CD4-positive, alpha-beta T cell treated with Interleukin-15 for 4 hours (primary cell): ENCODE measurements at places on chromosomes 12 and 14.

GRCh38 chr12:95784286-95784685, 6.3 kb downstream of the NTN4 start:
- no peak for DNase-seq

DNA sequence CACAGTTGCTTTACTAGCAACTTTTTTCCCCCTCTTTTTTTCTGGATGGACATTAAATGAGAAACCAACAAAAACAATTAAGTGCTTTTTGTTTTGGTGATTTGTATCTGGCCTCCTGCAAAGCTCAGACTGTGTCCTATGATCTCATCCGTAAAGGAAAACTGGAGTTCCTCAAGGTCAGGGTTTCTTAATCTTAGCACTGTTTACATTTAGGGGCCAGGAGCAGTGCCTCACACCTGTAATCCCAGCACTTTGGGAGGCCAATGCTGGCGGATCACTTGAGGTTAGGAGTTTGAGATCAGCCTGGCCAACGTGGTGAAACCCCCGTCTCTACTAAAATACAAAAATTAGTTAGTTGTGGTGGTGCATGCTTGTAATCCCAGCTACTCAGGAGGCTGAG, 28.0 kb downstream of the ENTPD5 start:
- no peak for DNase-seq

DNA sequence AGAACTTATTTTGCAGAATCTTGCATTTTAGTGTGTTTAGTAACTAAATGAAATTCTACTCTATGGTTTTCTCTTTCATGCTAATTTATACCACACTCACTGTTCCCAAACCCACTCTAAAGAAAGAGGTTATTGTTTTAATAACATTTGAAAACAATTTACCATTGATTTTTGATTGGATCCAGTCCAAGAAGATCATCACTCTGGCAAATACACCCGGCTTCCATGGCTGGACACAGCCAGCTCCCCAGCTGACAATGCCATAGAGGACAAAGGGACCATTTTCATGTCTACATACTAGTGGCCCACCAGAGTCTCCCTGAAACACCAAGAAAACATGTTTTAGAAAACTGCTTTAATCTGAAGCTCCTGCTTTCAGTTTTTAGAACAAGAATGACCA, 42.4 kb downstream of the OVCH1 start:
- no peak for DNase-seq

- DNase-seq, result no peak
Measured at GRCh38 chr12:14280921-14281320, 84.6 kb upstream of the ATF7IP start.

GRCh38 chr12:20210621-20211215, 157.6 kb upstream of the PDE3A start:
- no peak for DNase-seq

GRCh38 chr14:102592763-102593060, 263 bp downstream of the RCOR1 start:
- no peak for DNase-seq

- DNase-seq, result no peak
Measured at GRCh38 chr12:101459642-101460346, 15.3 kb upstream of the SPIC start.

GRCh38 chr12:76137606-76138005, 53.1 kb upstream of the NAP1L1 start:
- DNase-seq, result no peak

GRCh38 chr12:77795699-77796098, 35.0 kb upstream of the NAV3 start:
- DNase-seq, result no peak

DNA sequence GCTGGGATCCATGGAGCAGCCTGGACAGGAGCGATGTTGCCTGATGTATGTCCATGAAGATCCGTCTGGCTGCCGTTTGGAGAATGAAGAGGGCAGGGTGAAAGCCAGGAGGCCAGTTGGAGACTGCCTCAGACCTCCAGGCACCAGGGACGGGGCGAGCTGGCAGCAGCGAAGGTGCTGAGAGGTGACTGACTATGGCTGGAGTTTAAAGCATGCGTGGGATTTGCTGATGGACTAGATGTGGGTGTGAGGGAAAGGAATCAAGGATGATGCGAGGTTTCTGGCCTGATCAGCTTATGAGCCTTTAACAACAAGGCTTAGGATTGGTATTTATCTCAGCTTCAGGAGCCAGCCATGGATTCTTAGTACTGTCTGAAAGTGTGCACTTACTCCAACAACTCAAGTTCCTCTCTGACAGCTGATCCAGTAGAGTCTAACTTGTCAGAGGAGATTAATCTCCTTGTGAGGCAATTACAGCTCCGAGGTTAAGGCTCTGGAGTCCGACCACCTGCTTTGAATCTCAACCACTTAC, 49.4 kb downstream of the DYNC1H1 start:
- DNase-seq, result no peak

- DNase-seq, result no peak
Measured at GRCh38 chr12:95882080-95882479, 23.3 kb downstream of the SNRPF start.

DNA sequence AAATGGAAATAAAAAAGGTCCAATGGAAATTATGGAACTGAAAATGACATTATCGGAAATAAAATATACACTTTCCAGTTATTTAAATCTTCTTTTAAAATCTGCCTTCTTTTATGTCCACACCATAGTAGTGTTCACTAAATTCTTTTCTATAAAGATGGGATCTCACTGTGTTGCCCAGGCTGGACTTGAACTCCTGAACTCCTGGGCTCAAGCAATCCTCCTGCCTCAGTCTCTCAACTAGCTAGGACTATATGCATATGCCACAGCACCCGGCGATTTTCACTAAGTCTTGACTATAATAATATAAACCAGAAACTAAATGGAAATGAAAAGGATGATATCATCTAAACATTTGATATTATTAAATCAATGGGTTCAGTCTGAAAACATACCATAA, 188.4 kb downstream of the MED13L start:
- no peak for DNase-seq

- DNase-seq, result no peak
Measured at GRCh38 chr14:55328317-55328716, 57.1 kb downstream of the FBXO34 start.

DNA sequence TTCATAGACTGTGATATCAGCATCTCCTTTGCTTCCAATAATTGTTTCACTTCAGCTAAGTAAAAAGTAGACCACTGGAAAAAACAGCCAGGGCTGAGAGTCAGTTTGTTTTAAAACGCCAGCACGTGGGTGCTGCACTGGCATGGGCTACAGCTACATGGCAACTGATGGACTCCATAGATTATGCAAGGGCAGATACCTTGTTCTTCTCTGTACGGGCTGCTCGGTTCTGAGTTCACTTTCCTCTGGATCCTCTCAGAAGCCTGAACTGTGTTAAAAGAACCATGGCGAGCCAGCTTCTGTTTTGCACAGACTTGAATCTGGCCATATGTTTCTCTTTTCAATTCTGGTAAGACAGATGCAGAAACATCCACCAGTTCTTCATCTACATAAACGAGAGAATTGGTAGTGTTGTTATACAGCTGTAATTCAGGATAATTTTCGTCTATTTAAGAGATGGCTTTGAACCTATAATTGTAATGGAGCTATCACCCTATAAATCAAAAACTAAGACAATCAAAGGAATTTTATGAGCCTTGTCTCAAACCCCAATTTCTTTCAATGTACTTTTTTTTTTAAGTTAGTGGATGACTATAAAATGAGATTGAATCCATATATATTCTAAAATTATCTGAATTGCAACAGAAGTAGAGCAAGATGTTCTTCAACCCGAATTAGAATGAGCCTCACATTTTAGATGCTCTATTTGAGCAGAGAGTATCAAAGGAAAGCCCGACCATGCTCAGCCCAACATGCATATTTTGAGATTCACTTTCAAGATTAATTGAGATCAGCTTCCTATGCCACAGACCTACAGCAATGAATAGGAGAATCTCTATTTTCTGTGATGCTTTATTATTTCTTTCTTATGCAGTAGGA, 31.5 kb downstream of the E2F7 start:
- DNase-seq, result no peak

- no peak for DNase-seq
Measured at GRCh38 chr14:42671636-42672035, 1065.0 kb downstream of the LRFN5 start.

- no peak for DNase-seq
Measured at GRCh38 chr12:94566345-94566744, 84.0 kb downstream of the TMCC3 start.

DNA sequence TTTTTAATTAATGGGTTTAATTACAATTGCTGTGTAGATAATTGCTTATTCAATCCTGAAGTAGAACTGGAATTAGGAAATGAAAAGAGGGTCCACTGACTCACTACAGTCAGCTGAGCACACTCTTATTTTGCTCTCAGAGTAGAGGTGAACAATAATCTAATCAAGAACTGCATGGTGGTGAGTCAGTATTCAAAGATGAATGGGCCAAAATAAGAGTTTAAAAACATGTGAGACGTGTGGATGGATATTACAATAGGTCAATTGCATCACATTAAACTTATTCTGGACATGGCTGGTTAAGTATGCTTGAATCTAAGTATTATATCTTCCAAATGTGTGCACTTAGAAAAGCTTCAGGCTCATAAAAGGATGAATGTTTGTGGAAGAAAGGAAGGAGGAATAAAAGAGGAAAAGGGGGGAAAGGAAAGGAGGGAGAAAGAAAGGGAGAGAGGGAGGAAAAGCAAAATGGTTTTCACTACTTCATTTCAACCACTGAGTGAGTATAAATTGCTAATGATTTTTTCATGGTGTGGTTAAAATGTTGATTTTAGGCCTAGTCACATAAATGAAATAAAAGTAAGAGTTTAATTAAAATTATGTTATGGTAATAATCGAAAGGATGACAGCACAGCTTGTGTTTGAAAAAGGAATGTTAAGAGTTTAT, 27.0 kb upstream of the EEA1 start:
- DNase-seq, result no peak

DNA sequence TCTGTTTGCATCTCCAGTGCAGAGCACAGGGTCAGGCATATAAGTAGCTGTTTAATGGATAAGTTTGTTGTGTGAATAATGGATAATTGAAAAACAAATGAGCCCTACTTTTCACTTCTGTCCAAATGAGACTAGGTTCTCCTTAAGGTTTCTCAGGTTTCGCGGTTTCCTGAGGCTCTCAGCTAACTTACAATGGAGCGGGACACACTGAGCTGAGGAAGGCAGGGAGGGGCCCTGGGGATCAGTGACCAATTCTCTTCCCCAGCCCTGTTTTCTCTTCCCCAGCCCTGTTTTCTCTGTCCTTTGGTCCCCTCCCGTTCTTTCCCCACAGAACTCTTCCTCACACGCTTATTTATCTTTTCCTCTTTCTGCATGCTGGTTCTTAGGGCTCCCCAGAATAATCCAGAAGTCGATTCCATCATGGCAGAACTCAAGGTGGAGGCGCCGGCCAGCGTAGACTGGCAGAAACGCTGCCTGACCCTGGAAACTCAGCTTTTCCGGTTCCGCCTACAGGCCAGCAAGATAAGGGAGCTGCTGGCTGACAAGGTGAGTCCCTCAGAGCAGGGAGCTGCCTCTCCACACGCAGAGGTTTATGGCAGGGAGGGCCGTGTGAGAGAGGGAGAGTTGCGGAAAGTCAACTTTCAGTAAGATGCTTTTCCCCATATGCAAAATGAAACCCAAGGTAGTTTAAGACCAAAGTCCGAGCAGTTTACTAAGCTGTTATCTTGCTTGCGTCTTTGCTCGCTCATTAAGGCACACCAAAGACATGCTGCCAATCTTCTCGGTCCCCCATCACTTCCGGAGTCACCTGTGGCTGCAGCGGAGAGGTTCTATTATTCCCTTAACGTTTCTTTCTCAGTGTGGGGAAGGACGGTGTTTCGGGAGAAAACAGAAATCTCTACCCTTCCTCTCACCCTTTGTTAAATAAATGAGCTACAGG, 8.6 kb downstream of the PLEKHH1 start:
- no peak for DNase-seq

DNA sequence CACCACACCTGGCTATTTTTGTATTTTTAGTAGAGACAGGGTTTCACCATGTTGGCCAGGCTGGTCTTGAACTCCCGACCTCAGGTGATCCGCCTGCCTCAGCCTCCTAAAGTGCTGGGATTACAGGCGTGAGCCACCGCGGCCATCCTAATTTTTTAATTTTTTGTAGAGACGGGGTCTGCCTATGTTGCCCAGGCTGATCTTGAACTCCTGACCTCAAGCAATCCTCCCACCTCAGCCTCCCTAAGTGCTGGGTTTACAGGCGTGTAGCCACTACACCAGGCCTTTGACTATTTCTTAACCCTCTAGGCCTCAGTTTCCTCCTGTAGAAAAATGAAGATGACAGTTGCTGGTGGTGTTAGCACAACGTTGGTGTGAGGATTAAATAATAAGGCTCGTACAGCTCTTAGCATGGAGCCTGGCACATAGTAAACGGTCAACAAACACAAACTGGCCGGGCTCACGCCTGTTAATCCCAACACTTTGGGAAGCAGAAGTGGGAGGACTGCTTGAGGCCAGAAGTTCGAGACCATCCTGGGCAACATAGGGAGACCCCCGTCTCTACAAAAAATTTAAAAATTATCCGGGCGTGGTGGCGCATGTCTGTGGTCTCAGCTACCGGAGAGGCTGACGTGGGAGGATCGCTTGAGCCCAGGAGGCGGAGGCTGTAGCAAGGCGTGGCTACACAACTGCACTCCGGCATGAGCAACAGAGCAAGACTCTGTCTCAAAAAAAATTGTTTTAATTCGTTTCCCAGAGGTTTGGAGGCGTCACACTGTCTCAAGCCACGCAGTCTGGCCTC, 979 bp downstream of the DDX54 start:
- DNase-seq, result no peak

- no peak for DNase-seq
Measured at GRCh38 chr12:49370539-49370938, 3.3 kb downstream of the SPATS2 start.

- DNase-seq, result no peak
Measured at GRCh38 chr12:112350593-112351592, 31.3 kb downstream of the HECTD4 start.

GRCh38 chr12:72453550-72453949, 181.4 kb downstream of the TRHDE start:
- DNase-seq, result no peak

- DNase-seq, result no peak
Measured at GRCh38 chr12:16282978-16283377, 5.5 kb upstream of the SLC15A5 start.

- DNase-seq, result no peak
Measured at GRCh38 chr12:115657081-115658013, 620.1 kb downstream of the MED13L start.

DNA sequence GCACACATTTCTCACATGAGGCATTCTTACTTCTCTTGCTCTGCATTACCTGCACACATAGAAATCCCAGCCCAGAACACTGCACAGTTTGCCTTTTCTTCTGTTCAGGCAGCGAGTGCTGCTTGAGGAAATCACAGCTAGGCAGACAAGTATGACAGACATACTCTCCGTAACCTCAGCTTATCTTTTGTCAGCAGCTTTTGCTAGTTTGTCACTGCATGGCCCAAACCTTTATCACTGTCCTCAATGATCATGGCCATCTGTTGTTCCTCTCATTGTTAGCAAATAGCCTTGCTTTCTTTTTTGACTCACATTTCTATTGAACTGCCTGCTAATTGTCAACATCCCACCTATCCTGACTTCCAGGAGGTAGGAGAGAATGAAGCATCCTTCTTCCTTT, 5.3 kb downstream of the ZNF10 start:
- no peak for DNase-seq

- no peak for DNase-seq
Measured at GRCh38 chr14:73211251-73212040, 25.9 kb upstream of the PAPLN start.
